ENCODE measurements at places on chromosomes 2 and 18.
A peak's percentile ranks its signal among the peaks of the same experiment; 100 is the strongest.

GRCh38 chr2:9809064-9809356, 34.3 kb upstream of the TAF1B start:
- no peak for DNase-seq

DNA sequence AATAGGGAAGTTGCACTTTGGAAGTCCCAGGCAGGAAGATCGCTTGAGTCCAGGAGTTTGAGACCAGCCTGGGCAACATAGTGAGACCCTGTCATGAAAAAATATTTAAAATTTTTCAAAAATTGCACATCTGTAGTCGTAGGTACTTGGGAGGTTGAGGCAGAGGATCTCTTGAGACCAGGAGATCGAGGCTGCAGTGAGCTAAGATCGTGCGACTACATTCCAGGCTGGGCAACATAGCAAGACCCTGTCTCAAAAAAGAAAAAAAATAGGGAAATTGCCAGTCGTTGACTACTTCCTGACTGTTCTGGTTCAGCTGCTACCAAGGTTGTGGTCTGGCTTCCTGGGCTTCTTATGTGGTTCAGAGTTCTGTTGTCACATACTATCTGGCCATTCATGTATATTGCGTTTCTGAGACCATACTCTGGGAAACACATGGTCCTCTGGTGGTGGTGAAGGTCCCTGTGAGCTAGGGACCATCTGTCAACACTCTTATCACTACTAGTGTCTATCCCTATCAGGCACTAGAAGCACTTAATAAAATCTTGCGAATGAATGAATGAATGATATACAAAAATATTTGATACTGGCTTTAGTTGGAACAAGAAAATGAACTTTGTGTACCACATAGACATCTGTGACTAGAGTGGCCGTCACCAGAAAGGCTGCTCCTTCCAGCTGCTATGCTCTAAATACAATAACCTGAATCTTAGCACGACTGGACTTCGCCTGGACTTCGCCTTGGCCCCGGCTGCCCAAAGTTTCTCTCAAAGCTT, 861 bp upstream of the KLHL23 start:
- peak; percentile 35 for DNase-seq

DNA sequence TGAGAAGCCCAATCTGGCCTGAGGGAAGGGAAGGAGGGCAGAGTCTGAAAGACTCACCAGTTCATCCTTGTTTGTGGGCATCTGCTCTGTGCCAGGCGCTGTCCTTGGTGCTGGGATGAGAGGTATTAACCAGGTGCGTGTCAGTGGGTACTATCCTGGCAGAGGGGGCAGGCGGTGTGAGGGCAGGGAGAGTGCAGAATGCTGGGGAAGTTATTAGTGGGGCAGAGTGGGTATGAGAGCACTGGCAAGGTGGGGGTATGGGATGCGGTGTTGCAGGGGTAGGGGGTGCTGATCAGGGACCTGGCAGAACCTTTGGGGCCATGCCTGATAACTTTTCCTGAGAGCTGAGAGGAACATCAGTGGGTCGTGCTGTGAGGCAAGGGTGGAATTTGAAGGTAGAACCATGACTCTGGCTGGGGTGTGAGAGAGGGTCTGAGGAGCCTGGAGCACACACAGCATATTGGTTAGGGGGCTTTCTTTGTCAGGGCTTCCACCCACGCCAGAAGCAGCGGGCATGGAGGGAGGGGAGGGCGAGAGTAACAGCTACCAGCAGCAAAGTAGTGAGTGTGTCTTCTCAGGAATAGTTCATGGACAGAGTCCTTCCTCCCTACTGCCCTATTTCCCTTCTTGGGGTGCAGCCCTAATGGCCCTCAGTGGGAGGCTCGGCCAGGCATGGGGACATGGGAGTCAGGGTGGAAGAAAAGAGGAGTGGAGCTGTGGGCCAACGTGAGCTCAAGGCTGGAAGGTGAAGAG, 290.7 kb downstream of the CYP26B1 start:
- no peak for DNase-seq

DNA sequence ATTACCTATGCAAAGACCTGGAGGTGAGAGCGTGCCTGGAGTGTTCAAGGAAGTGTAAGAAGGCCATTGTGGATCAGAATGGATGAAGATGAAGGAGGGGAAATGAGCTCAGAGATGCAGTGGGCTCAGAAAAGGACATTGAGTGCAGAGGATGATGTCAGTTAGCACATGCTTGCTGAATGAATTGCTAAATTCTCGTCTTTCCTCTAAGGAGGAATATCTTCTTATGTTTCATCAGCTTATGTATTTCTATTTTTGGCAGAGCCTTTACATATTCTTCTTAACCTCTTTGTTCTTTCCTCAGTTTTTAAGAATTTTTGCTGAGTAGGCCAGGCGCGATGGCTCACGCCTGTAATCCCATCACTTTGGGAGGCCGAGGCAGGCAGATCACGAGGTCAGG, 30.9 kb downstream of the FAM171B start:
- no peak for DNase-seq

- no peak for DNase-seq
These were observed 323.4 kb upstream of the EPHA4 start for GRCh38 chr2:221895366-221896121.

GRCh38 chr2:233847248-233847898, 7.0 kb downstream of the HJURP start:
- DNase-seq: no peak

- DNase-seq: no peak
These were observed 87.3 kb upstream of the LCLAT1 start for GRCh38 chr2:30359644-30360167.
